ENCODE measurements at places on chromosomes 6 and 20.

DNA sequence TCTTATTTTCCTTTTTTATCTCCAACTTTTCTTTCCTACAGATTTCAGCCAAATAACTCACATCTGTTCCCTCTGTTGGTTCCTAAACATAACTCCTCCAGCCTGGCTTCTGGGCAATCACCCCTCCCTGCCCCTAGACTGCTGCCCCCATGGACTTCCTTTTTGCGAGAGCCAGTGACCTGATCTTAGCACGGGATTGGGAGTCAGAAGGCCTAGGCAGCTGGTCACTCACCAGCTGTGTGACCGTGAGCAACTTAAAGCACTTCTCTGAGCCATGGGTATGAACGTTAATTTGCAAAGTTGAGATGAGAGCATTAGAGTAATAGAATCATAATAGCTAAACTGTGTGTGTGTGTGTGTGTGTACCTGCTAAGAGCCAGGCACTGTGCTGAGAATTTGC, 4.5 kb upstream of the MMP9 start:
- DNase-seq: no peak

GRCh38 chr20:37895166-37895565, 7.8 kb upstream of the VSTM2L start:
- DNase-seq: no peak

GRCh38 chr20:63807654-63808053, 23.4 kb downstream of the ZBTB46 start:
- DNase-seq: no peak

DNA sequence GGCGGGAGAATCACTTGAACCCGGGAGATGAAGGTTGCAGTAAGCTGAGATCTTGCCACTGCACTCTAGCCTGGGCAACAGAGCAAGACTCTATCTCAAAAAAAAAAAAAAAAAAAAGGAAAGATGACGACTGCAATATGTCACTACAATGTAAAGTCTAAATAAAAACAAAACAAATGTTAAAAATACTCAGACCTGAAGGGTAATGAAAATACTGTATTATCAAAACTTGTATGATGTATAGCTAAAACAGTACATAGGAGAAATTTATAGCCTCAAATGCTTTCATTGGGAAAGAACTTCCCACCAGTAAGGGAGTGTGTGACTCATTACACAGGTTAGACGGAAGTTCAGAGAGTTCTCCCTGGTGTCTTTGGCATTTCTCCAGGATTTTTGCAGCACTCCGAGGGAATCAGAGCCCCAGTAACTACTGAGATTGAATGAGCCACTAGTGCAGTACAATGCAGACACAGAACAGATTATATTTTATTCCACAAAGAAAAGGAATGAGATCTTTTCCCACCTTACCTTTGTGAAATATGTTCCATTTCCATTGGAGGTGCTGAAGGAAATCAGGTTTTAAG, 12.5 kb upstream of the RALGAPB start:
- no peak for DNase-seq

DNA sequence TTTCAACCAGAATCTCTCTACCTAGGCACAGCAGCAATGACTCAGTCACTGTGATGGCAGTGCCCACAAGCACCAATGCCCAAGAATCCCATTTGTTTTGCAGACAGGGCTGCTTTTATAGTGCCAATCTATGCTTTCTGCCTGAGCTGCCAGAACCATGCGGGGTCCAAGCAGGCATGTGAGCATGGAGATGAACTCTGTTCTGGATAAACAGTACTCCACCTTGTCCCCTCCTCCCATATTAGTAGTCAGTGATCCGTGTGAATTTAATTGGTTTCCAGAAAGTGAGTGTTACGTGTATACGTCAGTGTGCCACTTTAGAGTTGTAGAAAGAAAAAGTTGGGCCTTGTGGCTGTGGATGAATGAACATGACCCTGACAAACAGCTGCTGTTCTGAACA, 79.4 kb downstream of the SASH1 start:
- DNase-seq: no peak

- DNase-seq: no peak
Observed at GRCh38 chr6:143811501-143812157, 31.5 kb upstream of the LTV1 start.

DNA sequence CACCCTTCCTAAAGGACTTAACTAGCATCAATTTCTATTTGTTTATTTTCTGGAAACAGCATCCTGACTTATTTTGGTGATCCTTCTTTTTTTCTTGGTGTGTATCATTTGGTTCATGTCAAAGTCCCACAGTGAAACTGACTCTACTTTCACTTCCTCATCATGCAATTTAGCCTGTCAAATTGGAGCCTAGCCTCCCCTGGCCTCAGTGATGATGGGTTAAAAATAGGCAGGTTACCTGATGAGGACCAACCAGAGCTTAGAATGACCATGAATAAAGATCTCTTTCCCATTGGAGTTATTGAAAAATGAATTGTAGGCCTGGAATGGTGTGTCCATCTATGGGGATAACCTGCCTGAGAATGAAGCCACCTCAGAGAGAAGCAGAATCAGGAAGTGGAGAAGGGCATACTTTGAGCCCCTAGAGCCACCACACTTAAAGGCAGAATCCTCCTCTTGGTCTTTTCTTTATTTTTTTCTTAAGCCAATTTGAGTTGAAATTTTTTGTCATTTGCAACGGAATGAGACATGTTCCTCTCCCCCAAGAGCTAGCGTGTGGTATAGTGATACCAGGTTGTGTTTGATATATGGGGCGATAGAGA, 105.6 kb downstream of the BTBD3 start:
- no peak for DNase-seq

DNA sequence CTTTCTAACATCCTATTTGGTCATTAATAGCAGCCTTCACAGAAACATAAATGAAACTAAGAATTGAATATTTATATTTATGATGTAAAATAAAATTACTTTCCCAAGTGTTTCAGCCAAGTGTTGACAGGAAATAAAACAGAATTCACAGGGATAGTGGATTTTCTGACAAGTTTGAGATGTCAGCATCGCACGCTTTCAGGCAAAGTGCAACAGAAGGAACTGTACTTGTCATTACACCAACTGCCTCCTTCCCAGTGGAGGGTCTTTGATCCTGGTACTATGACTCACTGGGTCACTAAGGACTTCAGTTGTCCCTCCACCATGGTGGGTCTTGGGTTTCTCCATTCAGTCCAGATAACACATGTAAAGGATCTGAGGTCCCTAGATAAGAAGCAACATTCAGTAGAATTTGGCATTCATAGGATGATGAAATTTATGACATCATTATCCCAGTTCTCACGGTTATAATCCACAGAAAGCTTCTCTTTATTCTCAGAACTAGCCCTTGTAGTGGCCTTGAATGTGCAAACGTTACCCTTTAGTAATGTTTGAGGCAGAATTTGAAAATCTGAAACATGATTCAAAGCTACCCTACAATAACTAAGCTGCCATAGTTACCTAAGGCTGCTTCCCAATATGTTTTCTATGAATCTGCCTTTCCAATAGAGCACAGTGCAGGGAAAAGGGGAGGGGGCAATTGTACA, 3.8 kb upstream of the TNFAIP3 start:
- DNase-seq: no peak

- no peak for DNase-seq
Observed at GRCh38 chr6:162854734-162855191, 127.0 kb downstream of the PACRG start.

DNA sequence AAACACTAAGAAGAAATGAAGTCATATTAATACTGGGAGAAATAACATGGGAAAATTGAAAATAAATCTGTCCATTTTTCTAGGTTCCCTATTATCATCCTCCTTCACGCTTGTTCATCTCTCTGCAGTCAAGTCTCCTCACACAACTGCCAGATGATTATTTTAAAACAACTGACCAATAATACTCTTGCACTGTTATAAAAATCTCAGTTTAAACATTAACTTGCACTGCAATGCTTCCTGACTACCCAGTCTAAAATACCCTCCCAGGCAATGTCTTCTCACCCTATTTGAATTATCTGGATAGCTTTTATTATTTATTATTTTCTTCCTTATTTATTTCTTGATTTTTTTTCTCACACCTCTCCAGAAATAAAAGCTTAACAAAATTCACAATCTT, 5.7 kb downstream of the EYS start:
- DNase-seq: no peak

DNA sequence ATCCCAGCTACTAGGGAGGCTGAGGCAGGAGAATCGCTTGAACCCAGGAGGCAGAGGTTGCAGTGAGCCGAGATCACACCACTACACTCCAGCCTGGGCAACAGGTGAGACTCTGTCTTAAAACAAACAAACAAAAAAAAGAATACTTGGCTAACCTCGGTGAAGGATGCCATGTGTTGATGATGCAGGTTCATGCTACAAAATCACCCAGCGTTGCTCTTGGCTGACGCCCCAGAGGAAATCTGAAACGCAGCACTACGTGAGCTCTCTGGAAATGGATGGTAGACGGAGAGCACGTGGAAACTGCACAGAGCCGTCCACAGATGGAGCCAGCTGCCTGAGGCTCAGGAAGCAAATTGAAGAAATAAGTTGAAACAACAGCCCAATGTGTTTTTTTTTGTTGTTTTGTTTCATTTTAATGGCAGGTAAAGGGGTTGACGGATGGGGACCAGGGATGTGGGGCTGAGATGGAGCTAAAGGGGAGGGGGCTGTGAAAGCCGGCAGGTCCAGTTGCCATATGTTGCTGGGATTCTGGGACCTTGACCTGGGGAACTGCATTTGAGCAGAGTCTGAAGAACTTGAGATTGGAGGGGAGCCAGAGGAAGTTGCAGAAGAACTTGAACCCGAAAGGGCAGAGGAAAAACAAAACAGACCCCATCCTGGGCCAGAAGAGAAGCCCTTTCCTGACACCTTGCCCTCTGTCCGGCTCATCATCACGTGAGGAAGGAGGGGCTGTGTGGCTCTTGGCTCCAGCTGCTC, 12.8 kb upstream of the MANBAL start:
- peak; percentile 47 for DNase-seq

GRCh38 chr6:74087899-74088298, 391.9 kb downstream of the CD109 start:
- DNase-seq: no peak

DNA sequence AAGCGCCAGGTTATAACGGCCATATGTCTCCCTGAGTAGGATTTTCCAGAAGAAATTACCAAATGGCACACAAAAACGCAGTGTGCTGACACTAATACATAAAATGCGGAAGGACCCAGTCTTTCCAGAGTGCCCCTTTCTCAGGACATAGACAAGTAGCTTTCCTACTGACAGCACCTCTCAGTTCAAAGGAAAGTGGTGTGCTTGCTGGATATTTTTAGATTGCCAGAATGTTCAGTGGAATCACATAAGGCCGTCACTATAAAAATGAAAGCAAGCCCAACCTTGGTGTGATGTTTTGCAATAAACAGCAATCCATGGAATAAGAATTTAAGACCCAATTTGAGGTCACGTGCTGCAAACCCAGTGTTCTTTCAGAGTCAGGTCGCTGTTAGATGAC, 135.5 kb upstream of the AGPAT4 start:
- no peak for DNase-seq

GRCh38 chr6:130377371-130377770, 11.6 kb downstream of the TMEM200A start:
- no peak for DNase-seq

- DNase-seq: no peak
Observed at GRCh38 chr6:162267126-162267525, 460.4 kb downstream of the PRKN start.

- DNase-seq: no peak
Observed at GRCh38 chr6:161443848-161444247, 170.0 kb upstream of the AGPAT4 start.

DNA sequence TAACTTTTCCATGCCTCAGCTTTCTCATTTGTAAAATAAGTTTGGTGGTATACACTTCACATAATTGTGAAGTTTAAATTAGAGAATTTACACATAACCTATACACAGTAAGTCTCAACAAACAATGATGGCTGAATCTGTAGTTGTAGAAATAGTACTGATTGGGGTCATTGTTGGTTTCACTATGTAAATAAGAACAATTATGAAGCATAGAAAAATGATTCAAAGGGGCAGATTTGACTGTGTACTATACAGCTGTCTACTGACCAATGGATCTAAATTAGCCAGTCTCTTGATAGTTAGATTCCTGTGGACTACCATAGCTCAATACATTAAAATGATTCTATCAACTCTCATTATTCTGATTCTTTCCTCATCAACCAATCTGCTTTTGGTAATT, 181.1 kb upstream of the STXBP5 start:
- DNase-seq: no peak

- DNase-seq: no peak
Observed at GRCh38 chr6:137700751-137701477, 166.1 kb upstream of the TNFAIP3 start.

DNA sequence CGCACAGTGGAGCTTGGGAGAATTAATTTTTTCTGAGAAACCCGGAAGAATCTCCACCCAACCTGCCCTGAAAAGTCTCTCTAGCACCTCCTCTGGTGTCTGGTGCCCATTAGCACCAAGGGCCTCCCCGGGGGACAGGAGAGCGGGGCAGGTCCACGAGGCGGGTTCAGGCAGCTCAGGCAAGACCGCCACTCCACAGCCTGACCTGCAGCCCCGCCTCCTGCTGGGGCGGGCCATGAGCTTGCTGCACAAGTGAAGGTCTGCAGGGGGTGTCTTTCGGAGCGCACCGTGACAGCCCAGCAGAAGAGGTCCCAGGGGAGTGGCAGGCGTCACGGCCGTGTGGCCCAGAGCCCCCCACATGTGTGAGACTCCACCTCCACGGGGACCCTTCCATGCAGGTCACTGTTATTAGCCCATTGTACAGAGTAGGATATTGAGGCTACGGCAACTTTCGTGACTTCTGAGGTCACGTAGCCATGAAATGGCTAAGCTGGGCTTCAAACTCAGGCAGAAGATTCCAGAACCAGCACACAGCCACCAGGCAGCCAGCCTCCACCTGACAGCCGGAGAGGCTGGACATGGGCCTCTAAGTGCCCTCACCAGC, 63.9 kb upstream of the SLCO4A1 start:
- no peak for DNase-seq

DNA sequence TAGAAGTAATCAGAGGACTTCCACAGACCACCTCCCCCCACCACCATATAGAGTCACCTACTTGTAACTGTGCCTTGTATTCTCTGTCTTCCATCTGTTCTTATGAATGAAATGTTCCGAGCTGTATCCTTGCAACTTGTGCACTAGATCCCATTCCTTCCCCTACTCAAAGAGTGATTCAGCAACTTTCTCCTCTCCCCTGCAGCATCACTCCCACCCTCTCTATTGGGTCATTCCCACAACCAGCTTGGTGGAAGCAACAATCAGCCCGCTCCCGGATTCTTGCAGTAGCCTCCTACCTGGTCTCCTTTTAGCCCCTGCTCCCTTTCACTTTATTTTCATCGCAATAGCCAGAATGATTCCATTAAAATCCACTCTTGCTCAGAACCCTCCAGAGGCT, 34.9 kb upstream of the REV3L start:
- DNase-seq: no peak

DNA sequence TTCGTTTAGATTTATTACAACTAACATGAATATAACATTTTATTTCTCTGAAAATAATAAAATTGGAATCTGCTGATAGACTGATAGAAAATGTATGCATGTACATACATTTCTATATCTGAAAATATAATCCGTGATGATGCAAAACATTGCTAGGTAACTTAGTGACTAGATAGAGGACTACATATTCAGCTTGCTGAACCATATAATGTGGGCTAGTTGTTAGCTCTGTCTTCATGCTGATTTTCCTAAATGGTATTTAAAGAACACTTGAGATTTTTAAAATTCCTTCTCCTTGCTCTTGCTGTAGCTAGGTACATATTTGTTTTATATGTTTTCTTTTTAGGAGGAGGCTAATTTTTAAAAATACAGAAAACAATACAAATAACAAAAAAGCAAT, 38.4 kb upstream of the TAGAP start:
- DNase-seq: no peak

- DNase-seq: no peak
Observed at GRCh38 chr6:23454080-23454976, 671.7 kb upstream of the NRSN1 start.

Data from frontal cortex (tissue), 4 donors.